Activated B cell treated with CpG ODN at 0.5 μM for 24 hours (primary cell): ENCODE measurements at places on chromosomes 5 and 9. TPM values are rescaled to one million over a fixed set of nuclear protein-coding genes. Genes with fewer than 3 reads are reported as not detected.

GRCh38 chr5:123882319-123882964 is 370.5 kb downstream of the CSNK1G3 start:
- no peaks in the 10 kb centered on the region for H3K36me3 ChIP-seq
- DNase-seq: no peak
- no peaks in the 10 kb centered on the region for H3K4me1 ChIP-seq
- H3K27ac ChIP-seq: no peak overlapping the region
- no peaks in the 10 kb centered on the region for H3K27me3 ChIP-seq

DNA sequence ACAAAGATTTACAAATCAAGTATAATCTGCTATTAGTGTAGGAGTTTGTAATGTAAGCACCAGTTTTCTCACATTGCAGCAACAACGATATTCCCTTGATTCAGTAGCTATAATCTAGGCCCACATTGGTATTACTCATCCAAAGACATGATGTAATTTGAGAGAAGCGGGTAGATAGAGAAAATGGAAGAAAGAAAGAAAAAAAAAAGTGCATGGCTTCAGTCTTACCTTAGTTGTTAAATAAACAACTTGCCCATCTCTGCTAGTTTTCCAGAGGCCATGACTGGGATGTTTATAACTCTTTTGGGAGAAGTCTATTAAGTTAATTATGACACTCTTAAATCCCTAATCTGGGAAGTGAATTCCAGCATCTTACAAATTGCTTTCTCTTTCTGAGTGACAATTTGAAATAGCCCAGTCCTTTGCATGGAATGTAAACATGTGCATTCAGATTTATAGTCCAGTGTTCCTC is 2.8 kb downstream of the MELK start:
- peaks cover 12% of the 10 kb centered on the region for H3K4me1 ChIP-seq
- H3K27ac ChIP-seq: no peak overlapping the region
- H3K4me3 ChIP-seq: no peak overlapping the region
- no peaks in the 10 kb centered on the region for H3K27me3 ChIP-seq

DNA sequence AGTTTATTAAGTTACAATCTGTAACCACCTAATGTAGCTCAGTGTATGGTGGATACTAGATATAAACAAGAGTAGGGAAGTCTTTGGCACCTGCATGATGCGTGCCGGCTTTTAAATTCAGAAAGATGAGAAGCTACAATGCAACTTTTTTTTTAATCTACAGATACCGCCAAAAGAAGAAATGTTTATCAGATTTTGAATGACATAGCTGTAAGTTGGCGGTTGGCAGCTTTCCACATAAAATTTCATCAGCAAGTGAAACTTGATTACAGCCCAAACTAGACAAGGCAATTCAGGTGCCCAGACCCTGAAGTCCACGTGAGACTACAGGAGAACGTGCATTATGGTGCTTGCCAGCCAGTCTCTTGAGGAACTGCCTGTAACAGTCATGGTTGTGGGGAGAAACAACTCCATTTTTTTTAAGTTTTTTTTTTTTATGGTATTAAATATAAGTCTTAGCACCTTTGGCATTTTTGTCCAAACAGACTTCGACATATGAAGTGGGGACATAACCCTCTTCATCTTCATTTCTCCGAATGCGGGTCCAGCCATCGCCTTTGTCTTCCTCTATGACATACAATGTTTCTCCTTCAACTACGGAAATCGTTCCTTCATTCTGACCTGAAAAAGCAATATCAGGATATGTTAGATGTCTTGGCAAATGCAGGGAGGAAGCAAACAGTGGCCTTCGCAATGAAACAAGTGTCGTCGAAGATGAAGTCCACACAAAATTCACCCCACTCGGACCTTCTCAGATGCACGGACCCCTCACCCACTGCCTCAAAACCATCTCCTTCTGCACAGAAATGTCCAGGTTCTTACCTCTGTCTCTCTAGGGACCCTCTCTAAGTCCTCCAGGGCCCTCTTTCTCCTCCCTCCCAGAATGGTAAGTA is 60.4 kb downstream of the USP20 start:
- H3K4me1 ChIP-seq: peaks cover 85% of the 10 kb centered on the region
- DNase-seq: no peak
- peak overlapping the region; percentile 69 for H3K27ac ChIP-seq
- H3K27me3 ChIP-seq: no peaks in the 10 kb centered on the region
- no peak overlapping the region for H3K4me3 ChIP-seq

DNA sequence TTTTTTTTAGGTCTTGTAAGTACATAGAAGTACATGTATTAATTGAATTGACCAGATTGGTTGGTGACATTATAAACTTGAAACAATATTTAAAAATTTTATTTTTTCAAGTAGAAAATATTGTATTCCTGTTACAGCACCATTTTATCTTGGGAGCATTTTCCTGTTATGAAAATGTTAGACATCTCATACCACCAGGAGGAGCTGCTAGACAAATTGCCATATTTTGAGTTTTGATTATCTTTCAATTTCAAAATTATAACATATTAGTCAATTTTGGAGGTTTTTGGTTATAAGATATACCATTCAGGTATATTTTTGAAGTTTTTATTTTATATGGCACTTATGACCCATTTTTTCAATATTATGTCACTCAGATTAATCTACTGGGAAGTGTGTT is 84.4 kb downstream of the CNTLN start:
- no peak overlapping the region for H3K4me3 ChIP-seq
- H3K4me1 ChIP-seq: no peaks in the 10 kb centered on the region
- H3K27me3 ChIP-seq: no peaks in the 10 kb centered on the region
- no peaks in the 10 kb centered on the region for H3K36me3 ChIP-seq
- no peak overlapping the region for H3K27ac ChIP-seq

The FAM151B gene
- total RNA-seq: 0.47 TPM in 1 of 2 replicates, not detected in the other

The MSANTD3 gene
- 13.0 and 13.2 TPM in 2 replicates for total RNA-seq

GRCh38 chr9:133134388-133135145 is 13.5 kb upstream of the RALGDS start:
- H3K27ac ChIP-seq: peak overlapping the region; percentile 98
- H3K36me3 ChIP-seq: peaks cover 4% of the 10 kb centered on the region
- H3K27me3 ChIP-seq: no peaks in the 10 kb centered on the region
- H3K4me3 ChIP-seq: no peak overlapping the region

- no peak overlapping the region for H3K27ac ChIP-seq
- H3K27me3 ChIP-seq: no peaks in the 10 kb centered on the region
- H3K4me3 ChIP-seq: no peak overlapping the region
- DNase-seq: no peak
- H3K4me1 ChIP-seq: peaks cover 3% of the 10 kb centered on the region
- H3K36me3 ChIP-seq: no peaks in the 10 kb centered on the region
Observed at GRCh38 chr5:102627315-102627714, 127.8 kb upstream of the PAM start.

DNA sequence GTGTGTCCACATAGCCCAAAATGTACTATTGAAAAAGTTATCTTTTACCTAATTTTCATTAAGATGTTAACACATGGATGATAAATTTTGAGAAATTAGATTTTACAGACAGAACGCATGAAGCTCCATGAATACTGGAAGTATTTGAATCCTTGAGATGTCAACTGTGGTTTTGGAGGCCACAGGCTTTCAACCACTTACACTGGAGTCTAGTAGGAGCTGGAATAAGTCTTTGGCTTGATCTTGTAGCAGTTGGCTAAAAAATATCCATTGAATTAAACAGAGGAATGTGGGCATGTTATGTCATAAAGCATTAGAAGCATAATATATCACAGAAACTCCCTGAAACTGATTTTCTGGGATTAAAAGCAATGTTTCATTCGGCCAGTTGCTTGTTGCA is 52.9 kb downstream of the CAMK4 start:
- no peaks in the 10 kb centered on the region for H3K36me3 ChIP-seq
- no peak overlapping the region for H3K4me3 ChIP-seq
- no peaks in the 10 kb centered on the region for H3K27me3 ChIP-seq
- DNase-seq: no peak
- no peaks in the 10 kb centered on the region for H3K4me1 ChIP-seq
- H3K27ac ChIP-seq: no peak overlapping the region
